ENCODE measurements at places on chromosomes 2 and 18. TPM values are rescaled to one million over a fixed set of nuclear protein-coding genes. Genes with fewer than 3 reads are reported as not detected.

The CFAP221 gene
- total RNA-seq = not detected

The ASAP2 gene
- 0.42 TPM for total RNA-seq

The ERBB4 gene
- not detected for total RNA-seq

The DSC1 gene
- total RNA-seq = 0.19 TPM

The GAD1 gene
- total RNA-seq = 17.8 TPM

The FLACC1 gene
- 3.3 TPM for total RNA-seq

The RSAD2 gene
- 17.8 TPM for total RNA-seq

The ARL6IP6 gene
- 30.6 TPM for total RNA-seq

The MAB21L4 gene
- not detected for total RNA-seq

The IL18RAP gene
- total RNA-seq = 9.5 TPM

DNA sequence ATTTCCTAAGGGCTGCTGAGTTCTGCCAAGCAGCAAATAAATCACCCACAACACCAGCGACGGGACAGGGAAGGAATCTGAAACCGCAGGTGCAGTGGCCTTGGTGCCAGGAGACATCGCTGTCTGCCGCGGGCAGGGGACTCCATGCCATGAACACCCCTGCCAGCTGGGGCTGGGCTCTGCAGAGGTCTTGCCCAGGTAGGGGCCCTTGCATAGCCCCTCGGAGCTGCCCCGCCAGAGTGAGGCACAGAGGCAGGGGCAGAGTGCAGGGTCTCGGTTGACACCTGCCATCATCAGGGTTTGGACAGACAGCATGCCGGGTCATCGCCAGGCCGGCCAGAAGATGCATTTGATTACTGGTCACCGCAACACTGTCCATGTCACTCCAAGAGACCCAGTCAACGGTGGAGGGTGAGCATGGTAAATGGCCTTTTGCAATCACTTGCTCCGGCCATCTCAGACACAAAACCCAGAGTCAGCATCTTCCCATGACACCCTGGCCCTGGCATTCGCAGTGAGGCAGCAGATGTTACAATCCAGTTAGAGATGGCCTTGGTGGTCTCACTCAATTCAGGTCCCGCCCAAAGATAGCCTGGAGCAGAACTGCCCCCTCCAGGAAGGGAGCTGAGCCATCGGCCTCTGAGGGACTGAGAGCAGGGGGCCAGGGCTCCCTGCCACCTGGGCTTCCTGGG, 255.4 kb downstream of the NDUFA10 start:
- H3K36me3 ChIP-seq = peaks cover 3% of the 10 kb centered on the region
- no peak overlapping the region for H3K4me3 ChIP-seq
- H3K27ac ChIP-seq = no peak overlapping the region
- no peak for DNase-seq
- H3K27me3 ChIP-seq = peaks cover 3% of the 10 kb centered on the region
- no peaks in the 10 kb centered on the region for H3K4me1 ChIP-seq

GRCh38 chr2:26352892-26353291, 6.3 kb upstream of the ADGRF3 start:
- H3K36me3 ChIP-seq = peaks cover 1% of the 10 kb centered on the region
- no peak overlapping the region for H3K4me3 ChIP-seq
- peaks cover 82% of the 10 kb centered on the region for H3K4me1 ChIP-seq

GRCh38 chr2:9158786-9159779, 47.5 kb upstream of the ASAP2 start:
- H3K4me1 ChIP-seq = no peaks in the 10 kb centered on the region
- no peak for DNase-seq
- H3K27me3 ChIP-seq = no peaks in the 10 kb centered on the region
- no peak overlapping the region for H3K27ac ChIP-seq

DNA sequence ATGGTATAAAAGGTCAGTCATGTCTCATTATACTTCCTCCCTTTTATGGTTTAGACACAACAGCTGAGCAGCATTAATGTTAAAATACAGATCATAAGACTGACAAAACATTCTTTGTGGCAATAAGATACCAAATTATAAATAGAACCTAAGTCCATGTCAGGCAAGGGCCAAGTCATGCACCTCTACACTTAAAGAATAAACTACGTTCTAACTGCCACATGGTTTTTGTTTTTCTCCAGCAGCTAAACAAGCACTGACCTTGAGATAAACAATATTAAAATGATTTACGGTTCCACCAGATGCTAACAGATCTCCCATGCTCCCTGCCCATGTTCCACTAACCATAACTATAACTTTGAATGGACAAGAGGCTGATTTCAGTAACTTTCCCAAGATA, 368.6 kb upstream of the TFPI start:
- H3K4me1 ChIP-seq = no peaks in the 10 kb centered on the region
- DNase-seq = no peak
- H3K27ac ChIP-seq = no peak overlapping the region
- no peaks in the 10 kb centered on the region for H3K36me3 ChIP-seq
- no peaks in the 10 kb centered on the region for H3K27me3 ChIP-seq

- no peak for DNase-seq
- no peak overlapping the region for H3K27ac ChIP-seq
- no peaks in the 10 kb centered on the region for H3K4me1 ChIP-seq
- H3K36me3 ChIP-seq = no peaks in the 10 kb centered on the region
- H3K27me3 ChIP-seq = no peaks in the 10 kb centered on the region
- H3K4me3 ChIP-seq = no peak overlapping the region
These were observed 478.4 kb upstream of the HS6ST1 start for GRCh38 chr2:128797092-128797491.

DNA sequence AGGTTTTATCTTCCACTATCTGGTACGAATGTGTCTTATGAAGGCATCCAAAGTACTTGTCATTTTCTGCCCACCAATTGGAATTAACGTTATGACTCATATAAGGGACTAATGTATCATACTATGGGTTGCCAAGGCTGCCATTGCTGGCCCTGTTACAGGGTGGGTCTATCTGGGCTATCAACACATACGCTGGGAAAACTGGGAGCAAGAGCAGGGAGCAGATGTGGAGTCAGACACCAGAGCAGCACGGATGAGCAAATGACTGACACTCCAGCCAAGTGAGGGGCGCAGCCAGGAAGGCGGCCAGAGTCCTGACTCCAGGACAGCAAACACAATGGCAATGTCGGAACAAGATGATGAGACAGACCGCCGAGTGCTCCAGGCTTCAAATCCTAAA, 145.9 kb downstream of the COPS8 start:
- DNase-seq = no peak
- H3K36me3 ChIP-seq = no peaks in the 10 kb centered on the region
- H3K4me1 ChIP-seq = peaks cover 15% of the 10 kb centered on the region

GRCh38 chr2:237685408-237685807, 58.0 kb downstream of the LRRFIP1 start:
- no peak for DNase-seq
- no peak overlapping the region for H3K4me3 ChIP-seq
- H3K27ac ChIP-seq = no peak overlapping the region
- H3K36me3 ChIP-seq = no peaks in the 10 kb centered on the region
- H3K4me1 ChIP-seq = peaks cover 42% of the 10 kb centered on the region

DNA sequence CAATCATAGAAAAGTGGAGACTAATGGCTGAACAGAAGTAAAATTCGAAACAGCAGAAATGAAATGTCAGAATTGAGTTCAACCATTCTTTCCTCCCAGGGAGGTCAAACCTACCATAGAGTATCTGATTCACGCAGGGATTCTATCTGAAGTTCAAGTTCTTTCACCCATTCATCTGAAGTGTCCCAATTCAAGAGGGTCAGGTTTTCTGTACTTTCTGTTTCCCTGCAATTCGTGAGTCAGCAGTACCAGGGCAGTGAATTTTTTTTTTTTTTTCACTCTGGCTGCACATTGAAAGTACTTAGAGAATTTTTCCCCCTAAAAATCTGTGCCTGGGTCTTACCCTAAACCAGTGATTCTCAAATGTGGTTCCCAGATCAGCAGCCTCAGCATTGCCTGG, 40.9 kb upstream of the CCDC88A start:
- no peaks in the 10 kb centered on the region for H3K4me1 ChIP-seq
- H3K4me3 ChIP-seq = no peak overlapping the region
- H3K27ac ChIP-seq = no peak overlapping the region
- peaks cover 26% of the 10 kb centered on the region for H3K27me3 ChIP-seq
- DNase-seq = no peak
- H3K36me3 ChIP-seq = no peaks in the 10 kb centered on the region

GRCh38 chr2:24509425-24509824, 18.4 kb downstream of the NCOA1 start:
- no peaks in the 10 kb centered on the region for H3K36me3 ChIP-seq
- peak overlapping the region; percentile 22 for H3K27ac ChIP-seq
- H3K4me3 ChIP-seq = no peak overlapping the region
- H3K4me1 ChIP-seq = peaks cover 80% of the 10 kb centered on the region
- H3K27me3 ChIP-seq = no peaks in the 10 kb centered on the region

GRCh38 chr2:54839461-54840255, 116.2 kb downstream of the EML6 start:
- H3K36me3 ChIP-seq = no peaks in the 10 kb centered on the region
- H3K27ac ChIP-seq = no peak overlapping the region
- no peak for DNase-seq
- no peak overlapping the region for H3K4me3 ChIP-seq

- H3K4me3 ChIP-seq = no peak within 1 kb of the TSS
- H3K27ac ChIP-seq = no peak within 1 kb of the TSS
- H3K27me3 ChIP-seq = peaks cover 34% of the 10 kb centered on the region
- no peaks in the 10 kb centered on the region for H3K36me3 ChIP-seq
- H3K4me1 ChIP-seq = peaks cover 16% of the 10 kb centered on the region
- DNase-seq = no peak
These were observed at the start of gene CHRND for GRCh38 chr2:232525791-232526371. Gene CHRND (plus strand): TSS chr2:232526160. CDS start chr2:232526216, 56 bp downstream.

DNA sequence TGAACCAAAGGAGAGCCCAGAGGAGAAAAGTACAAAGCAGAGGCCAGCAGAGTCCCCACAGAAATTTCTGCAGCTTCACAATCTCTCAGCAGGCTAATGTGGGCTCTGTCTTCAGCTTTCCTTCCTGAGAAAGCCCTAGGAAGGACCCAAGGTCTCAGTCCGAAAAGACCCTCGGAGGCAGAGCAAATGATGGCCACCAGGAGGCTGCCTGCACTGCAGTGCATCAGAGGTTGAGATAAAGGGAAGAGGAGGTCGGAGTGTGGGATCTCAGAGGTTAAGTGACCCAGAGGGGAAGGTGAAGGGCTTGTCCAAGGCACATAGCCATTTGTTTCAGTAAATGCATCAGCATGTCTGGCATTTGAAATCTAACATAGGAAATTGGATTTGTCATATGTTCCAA, 299.1 kb upstream of the SLC14A2 start:
- no peaks in the 10 kb centered on the region for H3K36me3 ChIP-seq
- no peaks in the 10 kb centered on the region for H3K27me3 ChIP-seq
- no peak for DNase-seq
- no peak overlapping the region for H3K27ac ChIP-seq

- H3K4me3 ChIP-seq = no peak overlapping the region
- no peak overlapping the region for H3K27ac ChIP-seq
- H3K36me3 ChIP-seq = no peaks in the 10 kb centered on the region
- DNase-seq = no peak
- no peaks in the 10 kb centered on the region for H3K4me1 ChIP-seq
These were observed 35.4 kb downstream of the NTSR2 start for GRCh38 chr2:11634584-11634983.

DNA sequence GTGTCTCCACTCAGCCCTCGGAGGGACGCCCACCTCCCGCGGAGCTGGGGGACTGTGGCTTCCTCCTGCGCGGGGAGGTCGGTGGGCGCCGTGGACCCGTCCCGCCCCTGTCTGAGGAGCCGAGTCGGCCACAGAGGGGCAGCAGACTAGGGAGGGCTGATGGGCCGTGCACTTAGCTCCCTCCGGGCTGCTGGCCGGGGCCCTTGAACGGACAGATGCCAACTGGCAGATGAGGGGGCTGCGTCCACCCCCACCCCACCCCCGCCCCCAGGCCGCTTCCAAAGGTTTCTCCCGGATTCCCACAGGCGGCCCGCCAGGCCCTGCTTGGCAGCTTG, 10.4 kb upstream of the UBE2F start:
- H3K36me3 ChIP-seq = no peaks in the 10 kb centered on the region
- H3K4me1 ChIP-seq = peaks cover 9% of the 10 kb centered on the region
- H3K27me3 ChIP-seq = peaks cover 15% of the 10 kb centered on the region
- no peak overlapping the region for H3K27ac ChIP-seq
- no peak overlapping the region for H3K4me3 ChIP-seq

DNA sequence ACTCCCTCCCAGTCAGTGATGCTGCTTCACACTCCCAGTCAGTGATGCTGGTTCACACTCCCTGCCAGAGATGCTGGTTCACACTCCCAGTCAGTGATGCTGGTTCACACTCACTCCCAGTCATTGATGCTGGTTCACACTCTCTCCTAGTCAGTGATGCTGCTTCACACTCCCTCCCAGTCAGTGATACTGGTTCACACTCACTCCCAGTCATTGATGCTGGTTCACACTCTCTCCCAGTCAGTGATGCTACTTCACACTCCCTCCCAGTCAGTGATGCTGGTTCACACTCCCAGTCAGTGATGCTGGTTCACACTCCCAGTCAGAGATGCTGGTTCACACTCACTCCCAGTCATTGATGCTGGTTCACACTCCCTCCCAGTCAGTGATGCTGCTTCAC, 34.3 kb upstream of the KCNG2 start:
- DNase-seq = no peak
- peaks cover 15% of the 10 kb centered on the region for H3K36me3 ChIP-seq
- no peaks in the 10 kb centered on the region for H3K4me1 ChIP-seq

DNA sequence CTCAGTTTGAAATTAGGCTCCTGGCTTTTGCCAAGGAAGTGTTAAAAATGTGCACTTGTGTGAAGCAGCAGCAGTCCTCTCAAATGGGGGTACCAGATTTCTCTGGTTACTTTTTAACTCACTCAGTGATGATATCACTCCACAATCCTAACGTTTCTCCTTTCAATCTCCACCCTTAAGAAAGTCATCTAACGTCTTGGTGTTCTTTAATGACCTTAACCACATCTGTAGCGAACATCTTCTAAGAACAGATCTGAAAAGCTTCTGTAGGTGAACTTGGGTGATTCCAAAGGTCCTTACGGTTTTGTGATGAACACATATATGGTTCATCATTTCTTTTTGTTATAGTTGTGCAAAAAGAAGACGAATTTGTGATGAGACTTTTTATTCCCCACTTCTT, 73.2 kb downstream of the DOCK10 start:
- no peaks in the 10 kb centered on the region for H3K36me3 ChIP-seq
- H3K4me1 ChIP-seq = peaks cover 58% of the 10 kb centered on the region
- DNase-seq = no peak
- H3K27me3 ChIP-seq = no peaks in the 10 kb centered on the region

- no peak for DNase-seq
- no peak overlapping the region for H3K4me3 ChIP-seq
- no peaks in the 10 kb centered on the region for H3K27me3 ChIP-seq
These were observed 280.5 kb downstream of the MBD5 start for GRCh38 chr2:148301362-148301761.

DNA sequence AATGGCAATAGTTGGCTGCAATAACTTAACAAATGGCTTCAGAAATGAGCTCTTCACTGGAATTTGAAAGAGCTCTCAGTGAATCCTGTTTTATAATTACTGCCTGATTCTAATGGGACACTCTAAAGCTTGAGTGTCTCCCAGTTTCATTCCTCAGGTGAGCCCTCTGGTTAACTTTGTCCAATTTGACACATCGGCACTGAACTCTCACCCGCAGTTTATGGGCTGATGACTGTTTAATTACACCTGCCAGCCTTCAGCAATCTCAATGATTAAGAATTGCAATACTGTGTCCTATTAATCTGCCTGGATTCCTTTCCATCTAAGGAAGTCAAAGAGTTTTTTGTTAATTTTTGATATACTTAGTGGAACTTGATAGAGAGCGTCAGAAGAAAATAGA, 110.7 kb upstream of the NABP1 start:
- peaks cover 56% of the 10 kb centered on the region for H3K27me3 ChIP-seq
- no peak for DNase-seq
- no peak overlapping the region for H3K27ac ChIP-seq
- H3K4me1 ChIP-seq = peaks cover 36% of the 10 kb centered on the region
- H3K4me3 ChIP-seq = no peak overlapping the region
